ENCODE measurements at places on chromosomes 11 and 22. TPM values are rescaled to one million over a fixed set of nuclear protein-coding genes. Genes with fewer than 3 reads are reported as not detected.

DNA sequence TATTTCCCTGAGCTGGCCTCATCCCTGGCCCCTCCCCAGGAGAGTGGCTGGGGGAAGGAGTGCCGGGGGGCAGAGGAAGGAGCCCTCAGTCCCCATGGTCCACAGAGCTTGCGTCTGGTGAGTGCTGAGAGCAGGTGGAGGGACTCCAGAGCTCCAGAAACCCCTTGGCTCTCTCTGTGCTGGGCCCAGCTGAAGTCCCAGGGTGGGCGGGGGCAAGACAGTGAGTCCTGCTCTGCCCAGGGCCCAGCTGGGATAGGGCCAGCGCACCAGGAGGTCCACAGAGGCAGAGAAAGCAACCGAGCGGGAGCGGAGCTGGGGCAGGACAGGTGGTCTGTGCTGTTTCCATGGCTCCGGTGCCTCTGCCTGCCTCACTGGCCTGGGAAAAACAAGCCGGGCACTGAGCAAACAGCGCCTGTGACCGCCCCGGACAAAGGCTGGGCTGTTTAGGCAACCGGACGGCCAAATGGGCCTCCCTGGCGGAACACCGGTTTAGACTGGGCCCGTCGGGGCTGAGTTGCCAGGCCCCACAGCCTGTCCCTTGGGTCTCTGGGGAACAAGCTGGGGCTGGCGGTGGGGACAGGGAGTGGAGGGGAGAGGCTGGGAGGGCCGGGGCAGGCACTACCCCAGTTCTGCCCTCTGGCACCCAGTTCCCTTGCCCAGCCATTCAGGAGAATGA, 34.1 kb upstream of the WNT7B start:
- peaks cover 8% of the 10 kb centered on the region for H3K4me1 ChIP-seq
- no peaks in the 10 kb centered on the region for H3K36me3 ChIP-seq
- DNase-seq = no peak
- no peaks in the 10 kb centered on the region for H3K27me3 ChIP-seq
- H3K4me3 ChIP-seq = no peak overlapping the region
- no peak overlapping the region for H3K27ac ChIP-seq

DNA sequence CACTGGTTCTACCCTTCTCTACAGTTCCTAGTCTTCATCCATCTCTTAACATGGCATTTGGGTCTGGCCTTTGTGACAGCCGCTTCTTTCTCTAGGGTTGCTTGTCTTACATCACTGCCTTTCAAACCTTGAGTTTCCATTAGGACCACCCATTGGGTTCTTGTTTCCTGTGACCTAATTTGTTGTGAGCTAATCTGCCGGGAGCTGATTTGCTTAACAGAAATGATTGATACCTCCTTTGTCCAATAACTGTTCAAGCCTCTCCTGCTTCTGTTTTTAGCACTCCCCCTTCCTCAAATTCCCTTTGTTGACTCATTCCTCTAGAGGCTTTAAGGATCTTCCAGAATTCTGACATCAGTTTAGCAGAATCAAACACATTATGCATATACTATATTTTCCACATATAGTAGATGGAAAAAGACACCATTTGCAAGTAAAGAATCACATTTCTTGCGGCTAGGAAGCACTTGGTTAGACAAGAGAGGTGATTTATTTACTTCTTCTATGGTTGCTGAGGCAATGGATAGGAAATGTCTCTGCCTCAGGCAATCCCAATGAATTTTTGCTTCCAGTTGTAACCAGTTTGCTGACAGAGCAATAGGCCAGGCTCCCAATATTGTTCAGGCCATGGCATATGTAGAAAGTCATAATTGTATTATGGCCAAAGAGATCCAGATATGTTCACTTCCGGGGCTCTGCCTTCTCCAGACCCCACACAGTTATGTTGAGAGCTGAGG, 130.7 kb downstream of the SNX19 start:
- no peak overlapping the region for H3K4me3 ChIP-seq
- H3K36me3 ChIP-seq = no peaks in the 10 kb centered on the region
- DNase-seq = no peak
- H3K27me3 ChIP-seq = no peaks in the 10 kb centered on the region
- H3K27ac ChIP-seq = no peak overlapping the region

DNA sequence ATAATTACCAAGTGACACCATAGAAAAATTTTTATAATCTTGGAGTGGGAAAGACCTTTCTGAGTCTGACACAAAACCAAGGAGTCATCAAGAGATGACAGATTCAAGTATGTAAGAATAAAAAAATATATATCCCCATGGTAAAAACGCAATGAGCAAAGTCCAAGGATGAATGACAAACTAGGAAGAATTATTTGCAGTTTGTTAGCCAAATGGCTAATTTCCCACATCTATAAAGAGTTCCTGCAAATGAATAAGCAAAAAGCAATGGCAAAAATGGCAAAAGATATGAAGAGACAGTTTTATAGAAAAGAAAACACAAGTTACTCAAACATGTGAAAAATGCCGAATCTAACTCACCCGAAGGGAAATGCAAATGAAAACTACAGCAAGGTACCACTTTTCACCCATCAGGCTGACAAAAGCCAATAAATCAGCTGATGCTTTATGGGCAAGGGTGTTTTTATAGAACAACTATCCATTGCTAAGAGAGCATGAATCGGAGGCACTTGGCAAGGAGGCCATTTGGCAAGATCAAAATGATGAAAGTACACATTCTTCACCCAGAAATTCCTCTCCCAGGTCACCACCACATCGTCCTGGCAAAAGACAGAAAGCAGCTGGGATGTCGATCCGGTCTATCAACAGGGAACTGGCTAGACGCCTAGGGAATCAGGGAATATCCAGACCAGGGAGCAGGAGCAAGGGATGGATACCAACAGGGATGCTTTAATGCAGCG, 21.1 kb upstream of the KLHL35 start:
- H3K27ac ChIP-seq = no peak overlapping the region
- no peaks in the 10 kb centered on the region for H3K4me1 ChIP-seq
- no peak for DNase-seq
- no peaks in the 10 kb centered on the region for H3K36me3 ChIP-seq
- H3K4me3 ChIP-seq = no peak overlapping the region

- no peaks in the 10 kb centered on the region for H3K36me3 ChIP-seq
- H3K27me3 ChIP-seq = no peaks in the 10 kb centered on the region
- no peak overlapping the region for H3K27ac ChIP-seq
- H3K4me1 ChIP-seq = peaks cover 9% of the 10 kb centered on the region
- no peak overlapping the region for H3K4me3 ChIP-seq
Observed at GRCh38 chr11:69328231-69328630, 34.3 kb downstream of the MYEOV start.

DNA sequence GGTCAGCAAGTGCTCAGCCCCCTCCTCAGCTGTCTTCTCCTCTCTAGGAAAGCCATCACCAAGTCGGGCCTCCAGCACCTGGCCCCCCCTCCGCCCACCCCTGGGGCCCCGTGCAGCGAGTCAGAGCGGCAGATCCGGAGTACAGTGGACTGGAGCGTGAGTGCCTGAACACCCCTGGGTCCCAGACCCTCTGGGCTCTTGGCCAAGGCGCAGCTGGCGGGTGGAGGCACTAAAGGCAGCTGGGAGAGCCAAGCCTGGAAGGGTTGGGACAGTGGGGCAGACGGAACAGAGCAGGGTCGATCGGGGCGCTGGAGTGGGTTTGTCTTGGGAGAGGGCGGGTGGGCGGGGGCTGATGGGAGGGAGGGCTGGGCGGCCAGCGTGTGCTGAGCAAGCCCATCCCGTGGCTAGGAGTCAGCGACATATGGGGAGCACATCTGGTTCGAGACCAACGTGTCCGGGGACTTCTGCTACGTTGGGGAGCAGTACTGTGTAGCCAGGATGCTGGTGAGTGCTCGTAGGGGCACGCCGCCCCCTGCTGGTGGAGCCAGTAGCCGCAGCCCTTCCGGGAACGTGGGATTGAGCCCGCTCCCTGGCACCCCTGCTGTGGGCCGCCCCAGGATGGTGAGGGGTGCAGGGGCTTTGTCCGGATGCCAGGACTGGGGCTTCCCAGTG, 14.1 kb upstream of the MDK start:
- no peak overlapping the region for H3K4me3 ChIP-seq
- no peak overlapping the region for H3K27ac ChIP-seq
- H3K36me3 ChIP-seq = peaks cover 18% of the 10 kb centered on the region
- peaks cover 26% of the 10 kb centered on the region for H3K4me1 ChIP-seq
- H3K27me3 ChIP-seq = no peaks in the 10 kb centered on the region

- H3K27ac ChIP-seq = no peak overlapping the region
- H3K27me3 ChIP-seq = no peaks in the 10 kb centered on the region
- H3K36me3 ChIP-seq = no peaks in the 10 kb centered on the region
Observed at GRCh38 chr11:128046213-128046612, 541.1 kb downstream of the ETS1 start.

DNA sequence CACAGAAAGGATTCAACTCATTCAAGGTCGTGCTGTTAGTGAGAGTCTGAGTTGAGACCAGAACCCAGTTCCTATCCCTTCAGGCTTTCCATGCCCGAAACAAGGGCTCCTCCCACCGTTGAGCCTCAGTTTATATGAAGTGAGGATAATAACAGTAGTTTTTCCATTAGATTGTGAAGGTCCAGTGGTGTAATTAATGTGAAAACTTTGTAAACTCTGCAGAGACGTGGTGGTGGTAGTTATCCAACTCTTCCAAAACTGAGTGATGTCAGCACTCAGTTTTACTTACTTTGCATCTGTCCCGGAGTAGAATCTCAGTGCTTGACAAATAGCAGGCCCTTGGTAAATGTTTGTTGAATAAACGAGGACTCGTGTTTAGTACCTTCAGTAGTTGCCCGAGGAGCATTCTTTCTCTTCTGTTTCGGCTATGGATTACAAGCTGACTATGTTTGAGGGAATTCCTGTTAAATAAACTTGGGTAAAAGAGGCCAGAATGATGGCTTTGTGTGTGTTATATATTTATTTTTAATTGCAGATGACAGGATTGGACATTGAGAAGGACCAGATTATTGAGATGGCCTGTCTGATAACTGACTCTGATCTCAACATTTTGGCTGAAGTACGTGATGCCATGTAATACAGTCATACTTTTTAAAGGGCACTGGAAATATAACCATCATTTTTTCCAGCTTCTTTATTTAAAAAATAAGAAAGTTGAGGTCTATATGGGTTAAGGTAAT, 1.0 kb downstream of the REXO2 start:
- peaks cover 54% of the 10 kb centered on the region for H3K4me1 ChIP-seq
- peak overlapping the region; percentile 93 for H3K27ac ChIP-seq
- peaks cover 25% of the 10 kb centered on the region for H3K36me3 ChIP-seq
- DNase-seq = no peak
- H3K27me3 ChIP-seq = no peaks in the 10 kb centered on the region

DNA sequence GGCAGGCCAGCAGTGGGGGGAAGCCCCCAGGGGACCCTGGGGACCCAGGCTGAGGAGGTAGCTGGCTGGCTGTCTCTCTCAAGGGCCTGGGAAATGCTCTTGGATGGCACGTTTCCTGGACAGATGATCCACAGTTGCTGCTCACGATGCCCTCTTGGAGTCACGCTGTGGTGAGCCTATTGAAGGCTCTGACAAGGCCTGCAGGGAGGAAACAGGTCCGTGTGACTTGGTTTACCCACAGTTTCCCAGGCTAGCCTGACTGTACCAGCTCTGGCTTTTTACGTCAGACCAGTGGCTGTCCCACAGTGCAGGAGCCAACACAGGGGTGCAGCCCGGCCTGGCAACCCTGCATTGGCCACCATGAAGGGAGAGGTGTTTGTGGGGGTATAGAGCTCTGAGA, 29.2 kb upstream of the PPARA start:
- H3K27me3 ChIP-seq = no peaks in the 10 kb centered on the region
- H3K4me3 ChIP-seq = no peak overlapping the region
- no peaks in the 10 kb centered on the region for H3K36me3 ChIP-seq
- no peak for DNase-seq

DNA sequence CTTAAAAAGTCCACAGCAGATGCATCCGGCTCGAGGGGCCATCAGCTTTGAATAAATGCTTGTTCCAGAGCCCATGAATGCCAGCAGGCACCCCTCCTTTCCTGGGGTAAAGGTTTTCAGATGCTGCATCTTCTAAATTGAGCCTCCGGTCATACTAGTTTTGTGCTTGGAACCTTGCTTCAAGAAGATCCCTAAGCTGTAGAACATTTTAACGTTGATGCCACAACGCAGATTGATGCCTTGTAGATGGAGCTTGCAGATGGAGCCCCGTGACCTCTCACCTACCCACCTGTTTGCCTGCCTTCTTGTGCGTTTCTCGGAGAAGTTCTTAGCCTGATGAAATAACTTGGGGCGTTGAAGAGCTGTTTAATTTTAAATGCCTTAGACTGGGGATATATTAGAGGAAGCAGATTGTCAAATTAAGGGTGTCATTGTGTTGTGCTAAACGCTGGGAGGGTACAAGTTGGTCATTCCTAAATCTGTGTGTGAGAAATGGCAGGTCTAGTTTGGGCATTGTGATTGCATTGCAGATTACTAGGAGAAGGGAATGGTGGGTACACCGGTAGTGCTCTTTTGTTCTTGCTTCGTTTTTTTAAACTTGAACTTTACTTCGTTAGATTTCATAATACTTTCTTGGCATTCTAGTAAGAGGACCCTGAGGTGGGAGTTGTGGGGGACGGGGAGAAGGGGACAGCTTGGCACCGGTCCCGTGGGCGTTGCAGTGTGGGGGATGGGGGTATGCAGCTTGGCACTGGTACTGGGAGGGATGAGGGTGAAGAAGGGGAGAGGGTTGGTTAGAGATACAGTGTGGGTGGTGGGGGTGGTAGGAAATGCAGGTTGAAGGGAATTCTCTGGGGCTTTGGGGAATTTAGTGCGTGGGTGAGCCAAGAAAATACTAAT, 1.9 kb downstream of the NEAT1 start:
- H3K4me1 ChIP-seq = peaks cover 93% of the 10 kb centered on the region
- H3K36me3 ChIP-seq = no peaks in the 10 kb centered on the region
- H3K27me3 ChIP-seq = no peaks in the 10 kb centered on the region
- peak overlapping the region; percentile 69 for H3K4me3 ChIP-seq
- H3K27ac ChIP-seq = peak overlapping the region; percentile 7
- DNase-seq = no peak

- peak overlapping the region; percentile 27 for H3K4me3 ChIP-seq
- peak; percentile 77 for DNase-seq
- peaks cover 28% of the 10 kb centered on the region for H3K4me1 ChIP-seq
- no peak overlapping the region for H3K27ac ChIP-seq
- H3K36me3 ChIP-seq = 0 out of 2 replicates have a peak, but pooled peaks cover 2% of the 10 kb centered on the region
Observed at GRCh38 chr11:2862395-2863275, 22.9 kb downstream of the CDKN1C start.

The BLID gene
- not detected for total RNA-seq

The NTM gene
- total RNA-seq = 11.5 TPM

The CCDC87 gene
- 0.71 TPM for total RNA-seq

The CDC42EP2 gene
- 15.2 TPM for total RNA-seq

The CABP4 gene
- total RNA-seq = not detected

The OTOG gene
- 3.5 TPM for total RNA-seq
